ENCODE measurements at places on chromosomes 16 and 17.

DNA sequence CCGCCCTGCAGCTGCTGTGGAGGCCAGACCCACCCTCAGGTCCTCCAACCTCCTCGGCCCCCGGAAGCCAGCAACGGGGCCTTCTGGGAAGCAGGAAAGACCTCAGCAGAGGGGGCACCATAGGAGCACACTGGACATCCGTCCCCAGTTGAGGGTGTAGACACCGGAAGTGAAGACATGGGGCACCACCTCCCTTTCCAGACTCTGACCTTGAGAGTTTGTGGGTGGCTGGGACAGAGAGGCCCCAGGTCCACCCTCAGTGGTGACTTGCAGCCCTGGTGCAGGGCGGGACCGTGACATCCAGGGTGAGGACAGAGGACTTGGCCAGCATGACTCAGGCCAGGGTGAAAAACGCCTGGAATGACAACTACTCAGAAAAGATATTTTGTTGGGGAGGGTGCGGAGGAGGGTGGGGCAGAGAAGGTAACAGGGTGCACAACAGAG, 19.9 kb downstream of the CEP295NL start:
- DNase-seq, result peak; percentile 78

GRCh38 chr16:1550069-1550468, 16.6 kb downstream of the TMEM204 start:
- DNase-seq, result no peak

- no peak for DNase-seq
These were observed 65.6 kb upstream of the SREBF1 start for GRCh38 chr17:17902376-17902775.

DNA sequence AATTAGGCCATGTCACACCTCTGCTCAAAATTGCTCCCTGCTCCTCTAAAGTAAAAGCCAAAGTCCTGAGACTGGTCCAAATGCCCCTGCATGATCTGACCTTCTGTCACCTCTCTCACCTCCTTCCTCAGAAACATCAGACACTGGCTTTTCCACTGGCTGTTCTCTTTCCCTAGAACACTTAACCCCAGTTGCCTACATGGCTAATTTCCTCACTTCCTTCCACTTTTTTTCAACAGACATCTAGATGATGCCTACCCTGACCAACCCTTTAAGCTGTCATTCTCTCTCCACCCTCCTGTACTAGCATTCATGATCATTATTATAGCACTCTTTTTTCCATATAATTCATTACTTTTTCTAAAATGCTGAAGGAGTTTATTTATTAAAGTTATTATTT, 31.0 kb downstream of the CCT6B start:
- no peak for DNase-seq

DNA sequence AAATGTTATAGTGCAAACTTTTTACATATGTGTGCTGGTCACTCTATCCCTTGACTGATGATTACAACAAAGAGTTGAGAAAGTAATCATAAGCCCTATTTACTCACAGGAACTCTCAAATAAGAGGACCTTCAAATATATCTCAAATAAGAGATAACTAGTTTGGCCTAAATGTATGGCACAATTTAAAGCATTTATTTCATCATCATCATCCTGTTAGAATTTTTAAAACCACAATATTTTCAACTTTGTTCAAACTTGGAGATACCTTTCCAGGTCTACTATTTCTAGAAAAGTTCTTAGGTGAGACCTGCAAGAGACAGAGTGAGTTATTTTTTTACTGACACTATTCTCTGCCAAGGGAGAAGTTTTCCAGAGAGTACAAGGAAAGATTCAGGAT, 5.5 kb downstream of the CPPED1 start:
- DNase-seq, result no peak

DNA sequence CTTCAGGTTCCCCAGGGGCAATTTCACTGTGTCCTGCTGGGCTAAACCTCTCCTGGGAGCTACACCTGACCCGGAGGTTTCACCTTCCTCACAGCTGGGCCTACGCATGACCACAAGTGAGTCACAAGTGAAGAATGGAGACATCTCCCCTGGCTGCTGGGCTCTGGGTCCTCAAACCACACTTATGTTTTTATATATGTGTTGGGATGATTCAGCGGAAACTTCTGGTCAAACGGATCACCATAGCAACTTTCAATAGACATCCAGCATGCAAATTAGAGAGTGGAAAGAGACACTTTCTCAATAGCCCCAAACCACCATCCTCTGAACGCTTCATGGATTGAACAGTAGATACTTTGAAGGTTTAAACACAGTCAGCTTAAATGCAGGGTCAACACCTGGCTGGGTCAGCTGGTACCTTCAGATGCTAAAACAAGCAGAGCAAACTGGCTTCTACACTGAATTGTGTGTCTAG, 28.0 kb upstream of the MAF start:
- DNase-seq, result no peak

Measured in skin of body (tissue), 3 donors.